GF-D8 (cell line): ENCODE measurements at places on chromosomes 1 and 21.
A peak's percentile ranks its signal among the peaks of the same experiment; 100 is the strongest.

GRCh38 chr1:7219031-7219430, 433.8 kb downstream of the CAMTA1 start:
- no peak for DNase-seq

GRCh38 chr1:71745326-71745725, 537.0 kb downstream of the NEGR1 start:
- no peak for DNase-seq

DNA sequence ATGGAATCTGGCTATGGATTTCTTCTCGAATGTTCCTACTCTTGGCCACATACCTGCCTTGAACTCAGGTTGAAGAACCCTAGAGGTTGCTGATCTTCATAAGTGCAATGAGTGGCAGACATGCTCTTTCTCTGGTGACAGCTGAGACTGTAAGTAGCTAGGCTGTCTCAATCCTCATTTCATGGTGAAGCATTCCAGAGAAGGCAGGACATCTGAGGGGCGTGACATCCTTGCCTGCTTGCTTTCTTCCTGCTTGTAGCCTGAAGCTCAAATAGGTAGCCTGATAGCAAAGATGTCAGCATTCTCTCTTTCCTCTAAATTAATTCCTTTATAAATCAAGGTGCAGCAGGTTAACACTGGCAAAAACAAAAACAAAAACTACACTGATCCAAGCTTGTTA, 114.6 kb upstream of the MAGI3 start:
- no peak for DNase-seq

GRCh38 chr1:60990714-60991090, 91.7 kb upstream of the NFIA start:
- no peak for DNase-seq

- no peak for DNase-seq
Observed at GRCh38 chr1:14297356-14297755, 301.1 kb upstream of the KAZN start.

DNA sequence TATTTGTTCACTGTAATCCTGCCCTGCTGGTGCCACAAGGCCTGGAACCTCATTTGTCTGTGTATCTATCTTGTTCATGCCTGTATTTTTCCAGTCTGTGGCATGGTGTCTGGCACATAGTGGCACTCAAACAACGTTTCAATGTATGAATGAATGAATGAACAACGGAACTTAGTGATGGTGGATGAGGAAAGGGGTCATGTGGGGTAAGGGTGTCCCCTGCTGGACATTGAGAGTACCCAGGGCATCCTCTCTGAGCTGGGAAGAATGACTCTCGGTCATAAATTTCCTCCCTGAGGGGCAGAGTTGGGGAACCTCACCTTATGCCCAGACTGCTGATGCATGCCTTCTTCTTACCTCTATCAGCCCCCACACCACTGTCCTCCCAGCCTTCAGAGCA, 18.9 kb upstream of the ZNF683 start:
- no peak for DNase-seq

DNA sequence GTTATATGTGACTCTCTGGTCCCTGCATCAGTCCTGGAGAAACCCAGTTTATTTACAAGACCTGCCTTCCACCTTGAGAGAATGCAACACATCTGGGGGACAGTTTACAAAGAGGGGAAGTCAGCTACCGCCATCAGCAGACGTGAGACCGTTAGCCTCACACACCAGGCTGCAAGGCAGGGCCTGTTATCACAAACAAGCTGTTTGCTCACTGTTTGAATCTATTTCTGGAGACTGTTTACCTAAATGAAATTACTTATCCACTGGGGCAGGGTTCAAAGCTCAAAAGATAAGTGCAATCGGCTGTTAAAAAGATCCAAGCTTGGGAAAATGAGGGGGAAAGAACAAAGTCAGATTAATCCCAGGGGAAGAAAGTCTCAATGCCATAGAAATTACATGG, 134.4 kb downstream of the ZNF281 start:
- DNase-seq, result no peak

DNA sequence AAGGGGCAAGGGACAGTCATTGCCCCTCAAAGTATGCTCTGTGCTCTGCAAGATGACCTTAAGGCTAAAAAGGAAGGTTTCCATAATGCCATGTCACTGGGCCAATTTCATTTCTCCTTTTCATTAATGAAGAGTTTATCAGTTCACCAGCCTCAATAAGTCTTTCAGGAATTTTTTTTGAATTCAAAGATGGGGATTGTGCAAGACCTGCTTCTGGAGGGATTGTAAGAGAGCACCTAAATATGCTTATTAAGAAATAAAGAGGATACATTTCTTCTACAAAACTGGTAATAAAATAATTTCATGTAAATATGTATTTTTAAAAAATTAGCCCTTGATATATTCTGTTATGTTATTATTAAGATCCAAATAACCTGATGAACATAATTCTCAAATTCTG, 86.8 kb upstream of the RGS4 start:
- no peak for DNase-seq

- DNase-seq, result no peak
Observed at GRCh38 chr1:246906833-246907232, 24.9 kb downstream of the AHCTF1 start.

- DNase-seq, result peak; percentile 9
Observed at GRCh38 chr1:46369542-46370213, 24.4 kb upstream of the FAAH start.

- no peak for DNase-seq
Observed at GRCh38 chr1:245512980-245513578, 358.3 kb downstream of the KIF26B start.

DNA sequence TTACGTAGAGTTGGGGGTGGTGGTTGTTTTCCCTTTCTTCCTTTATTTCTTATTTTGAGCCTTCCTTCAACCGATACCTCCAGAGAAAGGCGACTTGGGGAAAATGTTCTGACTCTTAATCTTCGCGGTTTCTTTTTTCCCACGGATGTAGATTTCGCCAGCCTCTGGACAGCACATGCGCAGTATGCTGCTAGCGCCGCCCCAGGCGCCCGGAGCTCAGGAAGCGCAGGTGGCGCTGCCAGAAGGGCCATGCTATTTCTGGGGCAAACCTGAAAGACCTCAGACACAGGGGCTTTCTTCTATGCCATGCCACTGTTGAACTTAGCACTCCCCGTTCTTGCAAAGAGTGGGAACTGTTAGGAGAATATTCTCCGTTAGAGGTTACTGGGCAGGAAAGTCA, 392.1 kb downstream of the KIF26B start:
- no peak for DNase-seq

GRCh38 chr1:244322181-244322580, 129.5 kb downstream of the ADSS2 start:
- no peak for DNase-seq

GRCh38 chr1:51217101-51217500, 19.0 kb upstream of the RNF11 start:
- no peak for DNase-seq

GRCh38 chr1:154714638-154715037, 106.7 kb upstream of the ADAR start:
- DNase-seq, result peak; percentile 21

DNA sequence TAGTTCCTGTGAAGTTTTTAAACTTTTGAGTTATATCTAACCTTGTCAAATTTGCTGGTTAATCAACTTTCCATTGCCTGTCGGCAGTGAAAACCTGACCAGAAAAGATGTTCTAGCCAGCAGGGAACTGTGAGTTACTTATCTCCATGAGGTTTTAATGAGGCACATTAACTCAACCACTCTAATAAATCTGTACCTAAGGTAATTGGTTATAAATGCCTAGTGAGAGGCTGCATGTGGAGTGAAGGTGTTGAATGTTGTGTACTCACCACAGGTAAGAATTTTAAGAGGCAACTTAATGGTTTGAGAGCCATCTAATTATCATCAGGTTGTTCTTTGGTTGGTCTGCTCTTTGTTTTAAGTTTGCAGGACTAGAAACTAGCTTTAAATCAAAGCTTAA, 138.4 kb upstream of the LHX8 start:
- DNase-seq, result no peak

- DNase-seq, result no peak
Observed at GRCh38 chr21:27164208-27165177, 197.6 kb upstream of the ADAMTS5 start.

DNA sequence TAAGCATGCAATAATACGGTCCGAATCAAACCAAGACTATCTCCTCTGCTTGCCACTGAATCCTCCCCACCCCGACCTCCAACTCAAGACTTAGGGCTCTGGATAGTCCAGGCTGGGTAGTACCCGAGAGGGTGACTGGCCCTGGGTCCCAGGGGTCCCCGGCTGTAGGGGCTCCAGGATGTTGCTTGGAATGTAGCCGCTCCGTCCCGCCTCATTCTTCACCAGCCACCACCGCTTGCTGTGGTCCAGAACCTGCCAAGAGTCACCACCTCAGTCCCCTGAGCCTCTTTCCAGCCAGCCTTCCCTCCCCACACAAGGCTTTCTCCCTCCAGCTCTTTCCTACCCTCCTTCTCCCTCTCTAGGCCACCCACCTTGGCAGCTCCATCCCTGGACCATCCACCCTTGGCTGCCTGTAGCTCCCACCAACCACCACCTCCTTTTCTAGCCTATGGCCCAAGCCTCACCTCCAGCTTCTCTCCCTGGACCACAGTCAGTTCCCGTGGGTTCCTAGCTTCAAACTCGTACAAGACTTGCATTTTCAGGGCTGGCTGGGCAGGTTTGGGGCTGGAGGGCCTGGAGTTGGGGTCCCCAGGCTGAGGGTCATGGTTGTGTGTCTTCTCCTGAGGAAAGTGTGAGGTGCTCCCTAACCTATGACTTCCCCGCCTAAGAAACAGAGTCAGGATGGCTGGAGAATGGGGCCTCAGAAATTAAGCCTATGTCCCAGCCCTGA, 10.9 kb upstream of the GSTM3 start:
- no peak for DNase-seq
